ENCODE measurements at places on chromosomes 5 and 9.

- DNase-seq: no peak
Observed at GRCh38 chr9:33331377-33331891, 41.1 kb downstream of the NFX1 start.

DNA sequence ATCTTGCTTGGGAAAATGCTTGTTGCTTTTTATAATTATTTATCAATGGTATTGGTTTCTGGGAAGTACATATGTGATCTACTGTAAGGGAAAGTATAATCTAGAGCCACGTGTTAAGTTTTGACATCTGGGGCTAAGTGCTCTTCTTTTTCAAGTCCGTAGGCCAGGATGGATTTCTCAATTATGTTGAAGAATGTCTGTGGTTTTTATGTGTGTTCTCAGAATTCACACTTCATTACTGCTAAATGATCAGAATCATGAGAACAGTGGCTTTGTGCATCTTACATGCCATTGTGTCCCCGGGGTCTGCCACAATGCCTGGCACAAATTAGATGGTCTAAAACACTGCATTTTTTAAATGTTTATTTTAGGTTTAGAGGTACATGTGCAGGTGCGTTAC is 14.5 kb upstream of the AUH start:
- DNase-seq: no peak

DNA sequence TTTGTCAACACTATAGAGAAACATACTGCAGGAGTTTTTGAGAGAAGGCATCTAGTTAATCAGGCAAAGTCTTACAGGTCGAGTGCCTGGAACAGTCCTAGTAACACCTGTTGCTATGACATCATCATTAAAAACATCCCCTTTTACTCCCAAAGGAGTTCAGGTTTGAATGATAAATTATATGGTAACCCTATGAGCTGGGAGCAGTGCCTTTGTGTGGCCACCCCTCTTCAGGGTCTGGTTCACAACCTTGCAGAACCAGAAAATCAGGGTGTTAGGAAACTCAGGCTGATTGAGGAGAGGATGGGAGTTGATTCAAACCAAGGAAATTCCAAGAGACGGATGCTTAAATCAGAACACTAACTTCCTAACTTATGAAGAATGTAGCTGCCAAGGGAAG is 179.1 kb upstream of the RASEF start:
- peak; percentile 30 for DNase-seq

GRCh38 chr5:112379542-112380325 is 39.3 kb downstream of the EPB41L4A start:
- DNase-seq: no peak

DNA sequence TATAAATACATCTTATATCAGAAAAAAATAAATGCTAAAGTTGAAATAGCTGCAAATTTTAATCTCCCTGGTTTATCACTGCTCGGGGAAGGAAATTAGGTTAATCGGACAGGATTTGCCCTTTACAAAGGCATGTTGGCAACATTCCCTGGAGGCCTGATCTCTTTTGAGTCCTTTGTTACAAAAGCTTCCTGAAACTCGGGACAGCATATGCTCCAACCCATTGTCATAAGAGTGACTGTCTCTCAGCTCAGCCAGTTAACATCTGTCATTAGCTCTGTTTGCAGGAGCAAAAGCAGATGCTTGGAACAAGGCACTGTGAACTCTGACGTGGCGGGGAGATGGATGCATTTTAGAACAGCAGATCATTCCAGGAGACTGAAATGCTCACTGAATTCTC is 80.6 kb downstream of the MYO10 start:
- no peak for DNase-seq

DNA sequence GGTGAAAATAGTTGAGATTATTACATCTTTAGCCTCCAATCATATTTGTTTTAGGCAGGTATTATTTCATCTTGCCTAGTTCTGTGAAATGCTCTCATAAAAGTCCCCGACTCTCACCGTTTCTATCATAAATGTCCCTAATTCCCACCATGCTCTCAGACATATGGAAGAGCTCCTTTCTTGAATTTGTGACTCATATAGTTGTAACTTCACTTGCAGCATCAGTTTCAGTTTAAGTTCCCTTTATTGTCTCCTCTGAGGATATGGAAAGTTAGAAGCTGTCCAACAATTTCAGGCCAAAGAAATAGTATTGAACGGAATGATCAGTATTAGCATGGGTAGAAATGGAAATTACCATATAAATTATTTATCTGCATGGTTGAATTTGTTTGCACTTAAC is 187.5 kb upstream of the NR4A3 start:
- DNase-seq: no peak

DNA sequence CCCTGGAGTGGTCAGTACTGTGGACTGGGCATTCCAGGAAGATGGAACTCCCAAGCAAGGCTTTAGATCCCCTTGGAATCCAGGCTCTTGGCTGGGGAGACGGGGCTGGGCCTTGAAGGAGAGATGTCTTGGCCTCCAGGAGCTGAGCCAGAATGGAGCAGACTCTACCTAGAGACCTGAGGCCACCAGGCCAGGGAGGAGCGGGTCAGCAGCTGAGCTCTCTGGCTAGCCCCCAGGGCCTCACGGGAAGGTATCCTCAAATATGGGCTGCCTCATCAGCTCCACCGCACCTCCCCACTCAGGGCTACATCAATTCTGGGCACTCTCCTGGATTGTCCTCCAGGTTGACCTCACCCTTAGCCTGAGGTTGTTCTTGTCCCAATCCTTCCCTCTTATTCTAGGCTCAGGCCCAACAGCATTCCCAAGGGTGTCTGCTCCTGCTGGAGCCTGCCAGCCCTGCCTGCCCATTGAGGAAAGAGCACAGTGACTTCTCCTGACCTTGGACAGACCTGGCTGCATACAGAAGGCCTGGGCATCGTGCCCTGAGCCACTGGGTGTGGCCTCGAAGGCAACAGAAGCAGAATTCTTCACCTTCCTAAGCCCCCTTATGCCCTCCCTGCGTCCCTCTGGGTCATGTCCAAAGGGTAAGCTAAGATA is 3.0 kb upstream of the PDLIM4 start:
- no peak for DNase-seq

DNA sequence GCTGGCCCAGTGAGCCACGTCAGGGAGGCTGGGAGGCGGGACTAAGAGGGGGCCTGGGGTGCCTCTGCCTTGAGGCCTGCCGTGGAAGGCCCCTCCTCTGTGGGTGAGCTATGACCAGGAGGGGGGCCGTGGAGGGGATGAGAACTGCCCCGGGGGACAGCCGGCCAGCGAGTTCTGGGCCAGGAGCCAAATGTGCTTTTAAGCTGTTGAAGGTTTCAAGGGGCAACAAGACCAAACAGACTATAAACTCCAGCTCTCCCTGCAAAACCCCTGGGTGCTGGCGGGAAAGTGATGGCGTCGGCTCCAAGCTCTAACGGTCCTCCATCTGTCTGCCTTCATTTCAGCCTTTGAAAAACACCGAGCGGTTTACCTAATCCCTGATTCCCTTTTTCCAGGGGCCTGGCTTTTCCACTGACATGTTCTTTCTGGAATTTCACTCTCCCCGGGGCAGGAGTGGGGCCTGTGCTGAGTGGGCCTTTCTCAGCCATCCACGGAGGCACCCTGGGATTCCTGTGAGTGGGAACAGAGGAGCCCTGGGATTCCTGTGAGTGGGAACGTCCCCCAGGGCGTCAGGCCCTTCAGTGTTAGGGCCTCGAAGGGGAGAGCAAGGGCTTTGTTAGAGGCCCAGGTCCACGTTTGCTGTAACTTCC is 65.6 kb downstream of the COL5A1 start:
- peak; percentile 44 for DNase-seq

DNA sequence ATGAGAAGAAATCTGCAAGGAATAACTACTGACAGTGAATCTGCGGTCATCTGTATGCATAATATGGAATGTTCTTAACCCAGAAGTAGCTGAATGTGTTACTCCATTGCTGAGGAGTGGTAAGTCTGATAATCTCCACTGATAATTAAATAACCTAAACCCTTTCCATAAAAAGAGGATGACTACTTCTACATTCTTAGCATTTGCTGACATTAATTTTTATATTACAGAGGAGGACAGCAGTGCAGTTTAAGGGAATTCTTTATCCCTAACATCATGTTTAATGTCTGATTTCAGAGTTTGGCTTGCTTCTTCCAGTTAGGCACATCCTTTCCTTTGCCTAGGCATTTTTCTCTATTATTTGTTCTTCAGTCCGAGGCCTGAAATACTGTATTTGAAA is 52.2 kb downstream of the CDC42SE2 start:
- DNase-seq: no peak

DNA sequence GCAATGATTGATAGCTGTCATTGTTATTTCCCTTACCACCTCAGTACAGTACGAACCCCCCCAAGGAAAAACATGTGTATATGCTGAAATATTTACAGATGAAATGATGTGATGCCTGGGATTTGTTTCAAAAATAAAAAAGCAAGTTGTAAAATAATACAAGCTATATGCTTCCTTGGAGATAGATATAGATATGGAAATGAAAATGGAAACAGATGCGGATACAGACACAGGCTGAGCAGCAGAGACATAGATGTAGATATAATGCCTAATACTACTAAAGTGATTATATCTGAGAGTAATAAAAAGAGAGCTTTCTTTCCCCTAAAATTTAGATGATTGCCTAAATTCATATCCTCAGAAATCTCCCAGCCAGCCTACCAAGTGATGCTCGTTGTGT is 127.5 kb upstream of the TNPO1 start:
- DNase-seq: no peak

GRCh38 chr9:120394058-120394669 is 185.8 kb downstream of the CDK5RAP2 start:
- peak; percentile 81 for DNase-seq

GRCh38 chr5:38906503-38906902 is 60.7 kb downstream of the OSMR start:
- no peak for DNase-seq

DNA sequence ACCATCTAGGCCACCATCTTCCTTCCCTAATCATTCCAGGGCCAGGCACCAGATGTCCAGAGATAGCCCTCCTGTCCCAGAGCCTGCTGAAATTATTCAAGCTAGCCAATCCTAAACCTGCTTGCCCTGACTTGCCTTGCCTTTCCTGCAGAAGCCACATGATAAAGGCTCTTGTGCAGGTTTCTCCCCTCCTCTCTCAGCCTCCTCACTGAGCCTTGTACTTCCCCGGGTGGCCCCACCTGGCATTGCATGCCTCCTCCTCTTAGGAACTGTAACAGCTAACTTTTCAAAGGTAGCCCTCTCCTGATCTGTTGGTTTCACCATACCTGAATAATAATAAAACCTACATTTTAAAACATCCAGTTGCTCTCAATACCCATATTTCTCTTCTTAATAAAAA is 42.6 kb downstream of the DIRAS2 start:
- peak; percentile 33 for DNase-seq

- no peak for DNase-seq
Observed at GRCh38 chr5:162473041-162473714, 405.6 kb downstream of the GABRG2 start.

- no peak for DNase-seq
Observed at GRCh38 chr9:86043999-86044398, 55.4 kb downstream of the GOLM1 start.

- DNase-seq: no peak
Observed at GRCh38 chr9:96040591-96041461, 165.3 kb downstream of the ERCC6L2 start.

DNA sequence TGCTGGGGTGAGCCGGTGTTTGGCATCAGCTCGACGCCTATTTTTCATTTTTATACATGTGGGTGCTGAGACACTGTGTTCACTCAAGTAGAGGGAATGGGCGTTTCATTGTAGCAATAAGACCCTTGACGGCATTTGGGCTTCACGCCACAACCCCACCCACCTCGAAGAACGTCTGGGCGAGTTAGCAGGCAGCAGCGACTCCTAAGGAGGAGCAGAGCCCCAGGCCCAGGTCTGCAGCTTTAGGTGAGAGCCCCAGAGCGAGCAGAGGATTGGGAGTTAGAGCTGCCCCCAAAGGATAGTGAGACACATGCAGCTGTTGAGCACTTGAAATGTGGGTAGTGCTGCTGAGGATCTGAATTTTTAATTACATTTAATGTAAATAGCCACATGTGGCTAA is 1.6 kb upstream of the ZFP62 start:
- no peak for DNase-seq

DNA sequence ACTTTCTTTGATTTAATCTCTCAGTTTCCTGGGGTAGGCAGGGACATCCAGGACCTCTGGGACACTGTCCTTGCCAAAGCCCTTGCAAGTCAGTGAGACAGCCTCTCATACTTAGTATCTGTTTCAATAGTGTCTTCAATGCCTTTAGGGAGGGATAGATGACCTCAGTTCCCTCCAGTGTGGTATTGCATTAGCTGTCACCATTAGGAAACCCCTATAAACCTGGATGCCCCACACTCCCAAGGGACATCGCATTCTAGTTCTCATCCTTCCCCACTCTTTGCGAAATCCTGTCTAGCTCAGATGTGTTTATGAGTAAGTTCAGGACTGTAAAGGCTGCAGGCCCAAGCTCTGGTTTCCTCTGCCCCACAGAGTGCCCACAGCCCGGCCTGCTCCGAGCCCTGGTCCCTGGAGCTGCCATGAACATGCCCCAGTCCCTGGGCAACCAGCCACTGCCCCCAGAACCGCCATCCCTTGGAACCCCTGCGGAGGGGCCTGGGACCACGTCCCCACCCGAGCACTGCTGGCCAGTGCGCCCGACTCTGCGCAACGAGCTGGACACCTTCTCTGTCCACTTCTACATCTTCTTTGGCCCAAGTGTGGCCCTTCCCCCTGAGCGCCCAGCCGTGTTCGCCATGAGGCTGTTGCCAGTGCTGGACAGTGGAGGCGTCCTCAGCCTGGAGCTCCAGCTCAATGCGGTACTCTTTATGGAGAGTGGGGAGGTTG is 13.2 kb downstream of the TMEM8B start:
- no peak for DNase-seq

DNA sequence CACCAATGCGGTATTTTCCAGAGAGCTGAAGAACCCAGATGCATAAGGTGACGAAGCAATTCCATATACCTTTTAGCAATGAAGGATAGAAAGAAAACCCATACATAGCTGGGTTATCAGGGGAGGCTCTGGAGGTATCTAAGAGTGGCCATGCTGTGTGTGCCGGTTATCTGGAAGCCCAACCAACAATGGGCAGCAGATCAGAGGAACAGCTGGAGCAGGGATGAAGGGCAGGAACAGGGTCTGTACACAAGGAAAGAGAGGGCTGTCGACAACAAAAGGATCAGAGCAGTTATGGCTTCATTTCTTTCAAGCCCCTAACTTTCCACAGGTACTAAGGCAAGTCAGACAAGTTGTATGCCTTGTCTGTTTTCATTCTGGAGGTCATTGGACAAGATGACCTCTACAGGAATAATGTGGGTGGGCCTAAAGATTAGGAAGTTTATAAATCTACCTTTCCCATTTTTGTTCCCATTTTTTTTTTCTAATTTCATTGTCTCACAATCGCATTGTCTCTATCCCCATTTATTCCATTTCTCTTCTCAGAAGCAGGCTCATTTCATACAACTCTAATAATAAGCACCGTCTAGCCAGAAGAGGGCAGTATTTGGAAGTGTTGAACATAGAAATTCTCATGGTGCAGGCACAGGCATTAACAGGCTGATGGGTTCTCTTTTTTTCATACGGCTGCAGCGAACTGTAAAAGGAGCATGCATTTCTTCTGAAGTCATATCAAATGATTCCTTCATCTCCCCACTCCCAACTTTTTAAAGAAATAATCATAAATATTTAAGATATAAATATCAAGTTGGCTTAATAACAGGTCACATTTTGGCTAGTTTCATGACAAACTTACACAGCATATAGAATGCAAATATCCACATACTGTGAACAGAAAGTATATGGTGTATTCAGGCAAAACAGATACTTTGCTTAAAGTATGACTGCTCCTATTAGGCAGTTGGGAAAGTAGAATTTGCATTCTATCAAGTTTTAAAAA is 63.5 kb downstream of the ZNF474 start:
- peak; percentile 62 for DNase-seq

GRCh38 chr5:135944967-135945560 is 9.7 kb downstream of the LECT2 start:
- peak; percentile 63 for DNase-seq

- peak; percentile 83 for DNase-seq
Observed at GRCh38 chr5:134592141-134592746, 40.4 kb downstream of the SAR1B start.

Measured in RWPE1 (cell line).